ENCODE measurements at places on chromosomes 16 and 17.

- no peak for DNase-seq
Measured at GRCh38 chr16:90004577-90004976, 14.7 kb downstream of the DBNDD1 start.

- DNase-seq, result no peak
Measured at GRCh38 chr16:83549316-83550182, 258.2 kb upstream of the HSBP1 start.

- DNase-seq, result no peak
Measured at GRCh38 chr17:74768069-74768762, 7.9 kb downstream of the NAT9 start.

GRCh38 chr17:33832262-33832661, 422.8 kb upstream of the CCL2 start:
- no peak for DNase-seq

DNA sequence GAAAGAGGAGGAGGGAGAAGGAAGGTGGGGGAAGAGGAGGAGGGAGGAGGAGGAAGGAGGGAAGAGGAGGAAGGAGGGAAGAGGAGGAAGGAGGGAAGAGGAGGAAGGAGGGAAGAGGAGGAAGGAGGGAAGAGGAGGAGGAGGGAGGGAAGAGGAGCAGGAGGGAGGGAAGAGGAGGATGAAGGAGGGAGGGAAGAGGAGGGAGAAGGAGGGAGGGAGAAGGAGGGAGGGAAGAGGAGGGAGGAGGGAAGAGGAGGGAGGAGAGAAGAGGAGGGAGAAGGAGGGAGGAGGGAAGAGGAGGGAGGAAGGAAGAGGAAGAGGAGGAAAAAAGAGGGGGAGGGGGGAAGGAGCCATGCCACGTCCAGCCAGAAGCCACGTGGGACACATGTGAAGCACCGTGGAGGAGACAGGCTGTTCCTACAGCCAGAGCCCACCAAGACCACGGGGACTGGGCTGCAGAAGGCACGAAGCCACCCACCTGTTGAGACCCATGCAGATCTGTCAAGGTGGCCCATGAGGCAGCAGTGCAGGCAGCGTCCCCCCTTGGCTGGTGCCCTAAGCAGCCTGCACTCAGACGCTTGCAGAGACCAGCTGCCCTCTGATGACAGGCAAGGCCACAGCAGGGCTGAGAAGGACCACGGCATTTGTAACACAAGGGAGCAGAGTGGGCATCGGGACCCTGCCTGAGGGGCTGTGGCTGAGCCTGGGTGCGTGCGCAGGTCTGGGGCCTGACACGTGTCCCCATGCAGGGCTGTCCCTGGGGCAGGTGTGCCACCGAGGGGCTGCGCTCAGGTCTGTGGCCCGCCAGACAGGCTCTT, 10.3 kb downstream of the NDUFAF8 start:
- DNase-seq, result no peak

DNA sequence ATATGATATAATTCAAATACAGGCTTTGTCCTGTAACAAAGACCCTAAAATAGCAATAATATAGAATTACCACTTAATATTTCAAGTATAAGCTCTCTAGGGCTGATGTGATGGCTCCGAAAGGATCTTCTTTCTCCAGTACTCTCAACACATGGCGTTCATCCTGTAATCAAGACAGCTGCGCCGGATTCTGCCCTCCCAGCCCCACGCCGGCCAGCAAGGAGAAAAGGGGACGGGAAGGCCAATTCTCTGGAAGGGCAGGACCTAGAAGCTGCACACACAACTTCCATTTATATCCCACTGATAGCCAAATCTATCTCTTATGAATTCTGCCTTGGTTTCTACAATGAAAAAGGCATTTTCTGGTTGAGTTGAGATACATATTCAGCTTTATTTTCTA, 32.0 kb downstream of the CCDC182 start:
- DNase-seq, result no peak

Measured in naive thymus-derived CD8-positive, alpha-beta T cell (primary cell).